ENCODE measurements at places on chromosomes 13 and 19. TPM values are rescaled to one million over a fixed set of nuclear protein-coding genes. Genes with fewer than 3 reads are reported as not detected.

- DNase-seq, result no peak
- no peak overlapping the region for H3K4me3 ChIP-seq
- no peak overlapping the region for H3K27ac ChIP-seq
- H3K27me3 ChIP-seq, result no peaks in the 10 kb centered on the region
- no peaks in the 10 kb centered on the region for H3K36me3 ChIP-seq
Observed at GRCh38 chr13:109817591-109818535, 31.5 kb upstream of the IRS2 start.

DNA sequence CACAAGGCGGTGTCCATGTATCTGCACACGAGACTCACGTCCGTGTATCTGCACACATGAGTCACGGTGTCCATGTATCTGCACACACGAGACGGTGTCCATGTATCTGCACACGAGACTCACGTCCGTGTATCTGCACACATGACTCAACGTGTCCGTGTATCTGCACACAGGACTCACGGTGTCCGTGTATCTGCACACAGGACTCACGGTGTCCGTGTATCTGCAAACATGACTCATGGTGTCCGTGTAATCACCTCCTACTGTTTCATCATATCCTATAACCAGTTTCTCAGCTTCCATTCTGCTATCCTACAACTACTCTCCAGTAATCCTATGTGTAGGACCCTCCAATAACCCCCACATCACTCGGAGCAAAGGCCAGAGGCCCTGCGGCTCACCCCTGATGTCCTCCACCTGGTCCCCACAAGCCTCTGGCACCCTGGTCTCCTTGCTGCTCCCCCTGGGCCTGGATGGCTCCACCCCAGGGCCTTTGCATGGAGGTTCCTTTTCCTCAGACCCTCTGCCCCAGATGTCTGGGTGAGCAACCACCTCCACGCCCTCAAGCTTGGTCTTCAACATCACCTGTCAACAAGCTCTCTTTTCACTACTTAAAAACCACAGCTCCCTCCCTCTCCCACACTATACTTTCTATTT, 2.5 kb upstream of the TMEM255B start:
- H3K27ac ChIP-seq, result no peak overlapping the region
- H3K4me3 ChIP-seq, result no peak overlapping the region
- peaks cover 6% of the 10 kb centered on the region for H3K27me3 ChIP-seq
- no peak for DNase-seq
- H3K4me1 ChIP-seq, result peaks cover 8% of the 10 kb centered on the region
- H3K36me3 ChIP-seq, result no peaks in the 10 kb centered on the region

DNA sequence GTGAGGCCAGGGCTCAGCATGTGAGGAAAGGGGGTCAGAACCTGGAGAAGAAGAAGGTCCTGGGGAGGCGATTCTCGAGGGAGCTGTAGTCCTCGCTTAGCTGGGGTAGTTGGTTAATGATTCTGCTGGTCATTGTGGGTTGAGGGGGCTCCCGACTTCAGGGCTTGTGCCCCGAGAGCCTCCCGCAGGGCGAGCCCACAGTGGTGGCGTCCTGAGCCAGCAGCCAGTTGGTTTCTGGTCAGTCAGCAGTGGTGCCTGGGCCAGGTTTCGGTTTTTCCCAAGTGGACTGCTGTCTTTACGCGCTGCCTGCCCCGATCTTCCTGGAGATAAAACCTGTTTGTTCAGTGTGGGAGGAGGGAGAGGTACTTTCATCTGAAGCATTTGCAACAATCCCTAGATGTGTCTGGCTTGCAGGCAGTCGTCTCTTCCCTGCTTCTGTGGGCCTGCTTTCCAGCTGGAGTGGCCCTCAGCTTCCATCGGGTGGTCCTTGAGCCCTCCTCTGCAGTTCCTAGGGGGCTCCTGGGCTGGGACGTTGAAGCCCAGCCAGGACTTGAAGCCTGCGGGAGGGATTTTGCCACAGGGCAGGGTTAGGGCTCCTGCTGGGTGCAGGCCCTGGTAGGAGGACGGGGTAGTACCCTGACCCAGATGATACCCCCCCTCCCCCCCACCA, 3.2 kb downstream of the PTBP1 start:
- H3K36me3 ChIP-seq, result peaks cover 9% of the 10 kb centered on the region
- H3K4me1 ChIP-seq, result peaks cover 76% of the 10 kb centered on the region
- no peak for DNase-seq
- H3K4me3 ChIP-seq, result peak overlapping the region; percentile 94
- H3K27me3 ChIP-seq, result no peaks in the 10 kb centered on the region

GRCh38 chr19:18397242-18398202, at the start of gene LRRC25:
Gene LRRC25 (minus strand): TSS chr19:18397622. CDS start chr19:18396963, 659 bp downstream.
- no peaks in the 10 kb centered on the region for H3K27me3 ChIP-seq
- no peak within 1 kb of the TSS for H3K4me3 ChIP-seq
- no peak within 1 kb of the TSS for H3K27ac ChIP-seq
- H3K36me3 ChIP-seq, result peaks cover 14% of the 10 kb centered on the region
- no peak for DNase-seq
- peaks cover 79% of the 10 kb centered on the region for H3K4me1 ChIP-seq

DNA sequence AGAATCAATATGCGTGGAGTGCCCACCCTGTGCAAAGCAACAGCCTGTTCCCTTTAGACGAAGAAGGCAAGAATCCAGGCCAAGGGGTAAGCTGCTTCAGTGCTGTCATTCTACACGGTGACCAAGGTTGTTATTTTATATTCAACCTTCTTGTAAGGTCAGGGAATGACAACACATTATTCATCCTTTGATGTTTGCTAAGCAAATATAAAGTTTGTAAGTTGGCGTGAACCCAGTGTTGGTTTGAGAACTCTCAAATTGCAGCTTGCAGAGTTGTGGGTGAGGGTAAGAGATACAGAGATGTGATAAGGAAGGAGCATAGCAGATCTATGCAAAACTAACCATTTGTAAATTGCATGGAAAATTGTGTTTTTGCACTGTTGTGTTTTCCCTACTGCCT, 436.7 kb downstream of the FGF9 start:
- H3K36me3 ChIP-seq, result no peaks in the 10 kb centered on the region
- DNase-seq, result peak; percentile 35

DNA sequence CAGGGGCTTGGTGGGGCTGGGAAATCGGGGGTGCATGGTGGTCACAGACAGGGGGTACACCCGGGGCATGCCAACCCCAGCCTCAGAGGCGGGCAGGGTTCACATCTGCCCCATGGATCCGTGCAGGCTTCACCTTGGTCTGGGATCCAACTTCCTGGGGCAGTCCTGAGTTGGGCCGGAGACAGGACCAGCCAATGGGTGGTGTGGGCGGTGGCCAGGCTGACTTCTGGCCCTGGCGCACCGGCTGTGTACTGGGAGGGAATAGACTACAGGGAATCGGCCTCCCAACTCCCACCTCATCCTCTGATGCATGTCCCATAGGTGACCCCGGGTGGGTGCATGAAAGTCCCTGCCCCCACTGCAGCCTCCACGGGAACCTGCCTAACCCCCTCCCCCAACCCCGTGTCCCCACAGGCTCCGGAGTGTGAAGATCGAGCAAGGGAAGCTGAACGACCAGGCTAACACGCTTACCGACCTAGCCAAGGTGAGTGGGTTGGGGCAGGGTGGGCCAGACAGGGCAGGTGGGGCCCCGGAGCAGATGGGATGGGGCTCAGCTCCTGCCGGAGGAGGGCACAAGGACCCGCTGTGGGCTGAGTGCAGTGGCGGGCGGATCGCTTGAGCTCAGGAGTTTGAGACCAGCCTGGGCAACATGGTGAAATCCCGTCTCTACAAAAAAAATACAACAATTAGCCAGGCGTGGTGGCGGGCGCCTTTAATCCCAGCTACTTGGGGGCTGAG, 14.7 kb upstream of the ARRDC2 start:
- DNase-seq, result no peak
- no peak overlapping the region for H3K27ac ChIP-seq
- H3K4me3 ChIP-seq, result no peak overlapping the region
- no peaks in the 10 kb centered on the region for H3K4me1 ChIP-seq
- H3K27me3 ChIP-seq, result no peaks in the 10 kb centered on the region
- H3K36me3 ChIP-seq, result no peaks in the 10 kb centered on the region

DNA sequence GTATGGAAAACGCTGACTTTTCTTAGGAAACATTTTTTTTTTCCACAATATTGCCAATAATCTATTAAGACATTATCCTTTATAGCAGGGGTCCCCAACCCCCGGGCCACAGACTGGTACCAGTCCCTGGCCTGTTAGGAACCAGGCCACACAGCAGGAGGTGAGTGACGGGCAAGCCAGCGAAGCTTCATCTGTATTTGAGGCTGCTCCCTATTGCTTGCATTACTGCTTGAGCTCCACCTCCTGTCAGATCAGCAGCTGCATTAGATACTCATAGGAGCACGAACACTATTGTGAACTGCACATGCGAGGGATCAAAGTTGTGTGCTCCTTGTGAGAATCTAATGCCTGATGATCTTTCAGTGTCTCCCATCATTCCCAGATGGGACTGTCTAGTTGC, 793.7 kb downstream of the SLITRK5 start:
- no peaks in the 10 kb centered on the region for H3K4me1 ChIP-seq
- no peak overlapping the region for H3K4me3 ChIP-seq
- no peak overlapping the region for H3K27ac ChIP-seq
- DNase-seq, result no peak
- no peaks in the 10 kb centered on the region for H3K27me3 ChIP-seq

MBD3L3 gene
- not detected for polyA plus RNA-seq

SCEL gene
- polyA plus RNA-seq, result 0.14 TPM

FCGBP gene
- 19.7 TPM for polyA plus RNA-seq

TNNT1 gene
- 1.5 TPM for polyA plus RNA-seq

OR1M1 gene
- polyA plus RNA-seq, result not detected

FUT3 gene
- not detected for polyA plus RNA-seq

TJP3 gene
- 17.9 TPM for polyA plus RNA-seq

CGB8 gene
- not detected for polyA plus RNA-seq

ELANE gene
- polyA plus RNA-seq, result 0.80 TPM

OVOL3 gene
- polyA plus RNA-seq, result not detected
